ENCODE measurements at places on chromosomes 3 and 15.

GRCh38 chr3:69212411-69213160, 90.2 kb upstream of the LMOD3 start:
- no peak for DNase-seq

GRCh38 chr15:31752065-31752762, 278.1 kb upstream of the CHRNA7 start:
- DNase-seq: no peak

DNA sequence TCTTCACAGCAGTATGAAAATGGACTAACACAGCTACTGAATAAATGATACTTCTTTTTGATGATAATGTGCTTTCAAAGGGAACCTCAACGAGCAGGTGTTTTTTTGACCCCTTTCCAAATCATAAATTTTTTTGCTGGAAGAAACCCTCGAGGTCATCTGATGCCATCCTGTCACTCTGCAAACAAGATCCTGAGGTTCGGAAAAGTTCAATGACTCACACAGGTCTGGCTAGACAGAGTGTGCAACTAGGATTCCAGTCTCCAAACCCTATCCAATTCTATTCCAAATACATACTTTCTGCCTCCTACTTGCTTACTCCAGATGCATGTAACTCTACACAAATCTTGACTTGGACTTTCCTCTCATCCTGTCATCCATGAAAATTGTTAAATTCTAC, 124.7 kb downstream of the NEDD4 start:
- no peak for DNase-seq

GRCh38 chr3:143531101-143531500, 317.2 kb downstream of the SLC9A9 start:
- no peak for DNase-seq

- DNase-seq: no peak
These were observed 81.7 kb upstream of the DPH6 start for GRCh38 chr15:35627696-35628095.

DNA sequence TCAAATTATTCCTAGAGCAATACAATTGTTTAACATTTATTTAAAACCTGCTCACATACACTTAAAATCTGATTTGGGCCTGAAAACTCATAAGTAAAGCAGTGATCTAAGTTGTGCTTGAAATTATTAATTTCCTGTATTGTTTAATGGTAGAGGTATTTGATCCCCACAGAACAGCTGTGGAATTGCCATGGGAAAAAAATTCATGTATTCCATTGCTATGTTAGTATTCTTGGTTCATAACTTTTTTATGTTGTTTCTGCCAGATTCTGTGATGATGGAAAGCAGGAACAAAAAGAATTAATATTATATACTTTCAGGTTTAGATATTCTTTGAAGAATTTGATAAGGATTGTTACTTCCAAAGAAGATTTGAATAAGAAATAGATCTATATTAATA, 831.5 kb upstream of the NR2F2 start:
- no peak for DNase-seq

- DNase-seq: no peak
These were observed 15.8 kb upstream of the RARB start for GRCh38 chr3:25412269-25412668.

DNA sequence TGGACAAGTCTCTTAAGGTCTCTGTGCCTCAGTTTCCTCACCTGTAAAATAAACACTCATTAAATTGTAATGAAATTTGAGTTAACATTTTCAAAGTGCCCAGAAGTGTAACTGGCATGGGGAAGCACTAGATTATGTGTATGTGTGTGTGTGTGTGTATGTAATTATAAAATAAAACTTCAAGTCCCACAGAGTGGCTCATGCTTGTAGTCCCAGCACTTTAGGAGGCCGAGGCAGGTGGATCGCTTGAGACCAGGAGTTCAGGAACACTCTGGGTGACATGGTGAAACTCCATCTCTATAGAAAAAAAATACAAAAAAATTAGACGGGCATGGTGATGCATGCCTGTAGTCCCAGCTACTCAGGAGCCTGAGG, 403.4 kb downstream of the IL5RA start:
- DNase-seq: no peak

DNA sequence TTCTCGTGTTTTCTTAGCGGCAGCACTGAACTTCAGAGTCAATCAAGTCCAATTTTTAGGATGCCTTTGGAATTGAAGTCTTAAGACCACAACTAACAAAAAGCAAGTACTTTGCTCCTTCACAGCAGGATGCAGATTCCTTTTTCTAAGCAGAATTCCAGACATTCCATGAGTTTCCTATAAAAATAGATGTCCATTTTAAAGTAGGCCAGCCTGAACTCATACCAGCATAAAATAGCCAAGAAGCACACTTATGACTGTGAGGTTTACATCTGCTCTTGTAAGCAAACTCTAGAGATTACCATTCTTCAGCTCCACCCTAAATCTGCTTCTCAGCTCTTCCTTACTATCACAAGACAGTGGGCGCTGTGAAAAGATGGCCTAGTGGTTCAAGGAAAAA, 85.8 kb downstream of the THBS1 start:
- no peak for DNase-seq

DNA sequence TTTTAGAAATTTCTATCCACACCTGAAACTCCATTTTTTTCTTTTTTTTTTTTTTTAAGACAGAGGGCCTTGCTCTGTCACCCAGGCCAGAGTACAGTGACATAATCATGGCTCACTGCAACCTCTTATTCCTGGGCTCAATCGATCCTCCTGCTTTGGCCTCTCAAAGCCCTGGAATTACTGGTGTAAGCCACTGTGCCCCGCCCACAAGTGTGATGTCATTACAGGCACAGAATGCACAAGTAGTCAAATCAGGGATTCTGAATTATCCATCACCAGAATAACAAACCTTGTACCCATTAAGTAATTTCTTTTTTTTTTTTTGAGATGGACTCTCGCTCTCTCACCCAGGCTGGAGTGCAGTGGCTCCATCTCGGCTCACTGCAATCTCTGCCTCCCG, 1.9 kb downstream of the UQCRC1 start:
- DNase-seq: no peak

DNA sequence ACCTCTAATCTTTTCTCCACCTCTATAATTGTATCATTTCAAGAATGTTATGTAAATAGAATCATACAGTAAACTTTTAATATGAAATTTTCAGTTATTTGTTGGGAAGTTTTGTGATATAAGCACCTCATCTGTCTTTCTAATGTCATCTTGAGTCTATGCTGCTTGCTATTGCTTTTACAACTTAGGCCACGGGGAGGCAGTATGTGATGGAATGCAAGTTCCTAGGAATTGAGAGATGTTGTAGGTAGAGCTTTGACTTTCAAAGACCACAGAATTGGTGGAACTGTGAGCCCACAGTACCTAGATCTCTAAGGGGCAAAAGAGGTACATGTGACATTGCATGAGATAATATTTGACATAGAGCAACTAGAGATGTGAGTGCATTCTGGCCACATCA, 328.3 kb downstream of the MFSD1 start:
- DNase-seq: peak; percentile 4

DNA sequence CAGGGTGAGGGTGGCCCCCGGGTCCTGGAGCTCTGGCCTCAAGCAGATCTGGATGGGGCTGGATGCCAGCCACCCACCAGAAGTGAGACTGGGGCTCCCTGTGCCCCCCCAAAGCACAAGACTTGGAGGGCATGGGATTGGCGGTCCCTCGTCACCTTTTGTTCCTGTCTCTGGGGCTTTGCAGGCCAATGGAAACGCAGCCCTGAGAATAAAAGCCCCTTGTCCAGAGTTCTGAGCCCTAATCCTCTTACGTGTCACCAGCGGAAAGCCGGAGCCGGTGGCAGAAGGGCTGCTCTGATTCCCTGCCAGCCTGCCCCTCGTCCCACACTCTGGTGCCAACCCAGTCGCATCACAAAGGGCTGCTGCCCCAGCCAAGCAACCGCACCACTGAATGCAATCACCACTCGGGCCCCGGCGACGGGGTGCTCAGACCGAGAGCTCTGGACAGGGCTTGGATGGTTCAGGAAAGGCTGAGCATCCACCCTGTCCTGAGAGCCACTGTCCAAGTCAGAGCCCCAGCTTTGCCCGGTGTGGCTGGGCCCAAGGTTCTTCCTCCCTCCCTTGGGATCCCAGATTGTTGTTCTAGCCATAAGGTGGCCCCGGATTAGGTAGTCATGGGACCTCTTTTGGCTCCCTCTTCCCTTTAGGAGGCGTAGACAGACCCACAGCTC, 22.8 kb upstream of the ELP6 start:
- DNase-seq: peak; percentile 64

DNA sequence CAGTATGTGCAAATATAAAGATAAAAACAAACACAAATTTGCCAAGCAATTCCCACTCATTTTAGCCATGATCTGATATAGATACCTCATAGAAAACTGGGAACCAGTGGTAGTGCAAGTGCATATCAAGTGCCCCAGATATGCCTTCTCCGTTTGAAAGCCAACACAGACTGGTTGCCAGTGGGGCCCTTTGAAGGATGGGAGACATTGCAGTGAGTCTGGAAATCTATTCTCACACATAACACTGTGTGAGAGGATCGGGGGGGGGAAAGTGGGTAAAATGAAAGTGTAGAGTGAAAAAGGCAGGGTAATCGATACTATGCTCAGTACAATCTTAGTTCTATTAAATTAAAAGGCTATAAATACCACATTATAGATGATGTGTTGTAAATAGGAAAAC, 83.0 kb downstream of the CBLB start:
- no peak for DNase-seq

- no peak for DNase-seq
These were observed 152.2 kb upstream of the SLC2A2 start for GRCh38 chr3:171178714-171179113.

DNA sequence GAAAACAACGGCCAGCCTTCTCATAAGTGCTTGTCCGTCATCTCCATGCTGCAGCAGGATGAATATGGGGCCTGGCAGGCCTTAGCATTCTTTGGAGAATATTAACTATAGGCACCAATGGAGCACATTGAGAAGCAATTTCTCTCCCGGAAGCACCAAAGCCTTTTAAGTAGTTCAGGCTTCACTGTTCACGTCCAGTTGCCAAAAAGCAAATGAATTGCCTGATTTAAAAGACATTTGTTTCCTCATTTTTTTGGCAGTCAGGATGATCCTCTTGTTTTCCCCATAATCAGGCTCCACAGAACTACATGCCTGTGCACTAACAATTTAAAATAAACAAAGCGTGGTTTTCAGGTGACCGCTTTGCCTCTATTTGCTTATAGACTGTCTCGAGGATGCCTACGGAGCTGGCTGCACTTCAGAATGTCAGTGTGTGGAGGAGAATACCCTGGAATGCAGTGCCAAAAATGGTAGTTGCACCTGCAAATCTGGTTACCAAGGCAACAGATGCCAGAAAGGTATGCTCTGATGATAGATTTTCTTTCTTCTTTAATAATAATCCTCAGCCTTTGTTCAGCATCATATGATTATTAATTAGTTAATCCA, 725.2 kb upstream of the GOLIM4 start:
- no peak for DNase-seq

DNA sequence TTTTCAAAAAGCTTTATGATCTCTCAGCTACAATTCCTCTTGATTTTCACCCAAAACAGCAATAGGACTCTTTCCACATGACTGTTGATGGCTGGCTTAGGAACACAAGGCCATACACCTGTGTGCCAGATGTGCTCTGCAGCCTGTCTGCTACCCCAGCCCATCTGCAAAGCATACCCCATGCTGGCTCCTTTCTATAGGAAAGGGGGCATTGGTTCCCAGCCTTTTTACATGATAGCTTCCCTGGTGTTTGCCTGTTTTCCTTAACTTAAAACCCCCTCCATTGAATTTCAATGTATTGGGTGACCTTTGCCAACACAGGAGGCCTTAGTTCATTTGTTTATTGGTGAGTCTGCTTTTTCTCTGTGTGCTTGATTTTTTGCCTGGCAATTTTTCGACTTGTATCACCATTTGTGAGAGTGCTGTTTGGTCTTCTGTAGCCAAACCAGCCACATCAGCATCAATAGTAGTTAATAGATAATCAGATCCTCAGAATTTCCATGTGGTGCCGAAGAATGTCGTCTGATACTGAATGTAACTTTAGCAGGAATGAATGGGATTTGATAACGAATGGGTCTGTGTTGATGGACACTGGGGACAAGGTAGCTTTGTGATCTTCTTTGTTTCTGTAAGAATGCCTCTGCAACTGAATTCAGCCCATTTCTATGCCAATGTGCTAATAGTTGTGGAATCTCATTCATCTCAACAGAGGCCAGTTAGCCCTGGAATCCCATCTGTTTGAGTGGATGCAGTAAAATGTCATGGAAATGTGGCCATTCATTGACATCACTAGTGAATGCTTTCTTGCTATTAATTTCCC, 272.2 kb upstream of the RARB start:
- DNase-seq: peak; percentile 5

DNA sequence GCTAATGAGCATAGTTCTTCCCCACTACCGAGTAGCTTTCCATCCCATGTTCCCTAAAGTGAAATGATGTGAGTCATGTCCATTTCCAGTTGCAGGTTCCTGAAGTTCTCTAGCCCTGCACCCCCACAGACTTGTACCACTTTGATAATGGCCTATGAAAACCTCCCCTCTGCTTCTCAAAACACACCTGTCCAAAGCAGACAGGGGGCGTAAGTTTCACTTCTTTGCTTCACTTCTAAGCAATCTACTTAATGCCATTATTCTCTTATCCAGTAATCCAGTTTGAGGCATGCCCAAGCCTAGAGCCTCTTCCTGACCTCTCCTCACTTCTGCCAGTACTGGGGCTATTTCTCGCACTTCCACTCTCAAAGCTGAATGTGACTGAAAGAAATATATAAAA, 305.1 kb downstream of the IGSF11 start:
- DNase-seq: no peak

DNA sequence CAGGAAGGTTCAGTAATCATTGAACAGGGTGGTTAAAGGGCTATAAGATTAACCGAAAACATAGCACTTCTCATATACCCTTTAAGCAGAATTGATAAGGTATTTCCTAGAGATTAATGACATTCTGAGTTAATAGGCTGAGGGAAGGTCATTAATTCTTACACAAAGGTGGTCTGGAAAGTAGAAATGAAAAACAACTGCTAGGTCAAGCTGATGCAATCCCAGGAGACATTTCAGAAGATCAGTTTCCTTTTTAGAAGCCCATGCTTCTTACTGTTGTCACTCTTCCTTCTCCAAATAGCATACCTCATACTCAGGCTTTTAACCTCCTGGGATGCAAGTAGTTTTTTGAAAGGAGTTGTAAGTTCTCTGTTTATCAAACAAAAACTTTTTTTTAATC, 8.8 kb downstream of the FILIP1L start:
- DNase-seq: no peak

- DNase-seq: peak; percentile 71
These were observed 47.6 kb downstream of the SETMAR start for GRCh38 chr3:4350789-4351163.

DNA sequence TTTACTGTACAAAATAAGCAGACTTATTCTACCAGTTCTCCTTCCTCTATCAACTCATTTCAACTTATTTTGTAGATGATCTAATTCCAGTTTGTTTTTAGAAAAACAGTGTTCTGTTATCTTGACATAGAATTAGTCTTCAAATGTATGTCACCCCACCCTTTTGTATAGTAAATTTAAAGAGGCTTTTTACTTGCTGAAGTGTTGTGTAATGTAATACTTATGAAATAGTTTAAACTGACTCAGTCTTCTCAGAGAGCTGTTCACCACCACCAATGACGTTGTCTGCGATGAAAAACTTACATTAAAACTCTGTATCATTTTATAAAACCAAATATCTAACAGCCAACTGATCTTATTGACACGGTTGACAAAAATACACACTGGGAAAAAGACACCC, 82.9 kb downstream of the RAP2B start:
- no peak for DNase-seq

All from midbrain (tissue), 1 donor.